ENCODE measurements at places on chromosomes 5 and 9.

- DNase-seq: no peak
These were observed 184.3 kb downstream of the TSSK1B start for GRCh38 chr5:113250341-113250953.

DNA sequence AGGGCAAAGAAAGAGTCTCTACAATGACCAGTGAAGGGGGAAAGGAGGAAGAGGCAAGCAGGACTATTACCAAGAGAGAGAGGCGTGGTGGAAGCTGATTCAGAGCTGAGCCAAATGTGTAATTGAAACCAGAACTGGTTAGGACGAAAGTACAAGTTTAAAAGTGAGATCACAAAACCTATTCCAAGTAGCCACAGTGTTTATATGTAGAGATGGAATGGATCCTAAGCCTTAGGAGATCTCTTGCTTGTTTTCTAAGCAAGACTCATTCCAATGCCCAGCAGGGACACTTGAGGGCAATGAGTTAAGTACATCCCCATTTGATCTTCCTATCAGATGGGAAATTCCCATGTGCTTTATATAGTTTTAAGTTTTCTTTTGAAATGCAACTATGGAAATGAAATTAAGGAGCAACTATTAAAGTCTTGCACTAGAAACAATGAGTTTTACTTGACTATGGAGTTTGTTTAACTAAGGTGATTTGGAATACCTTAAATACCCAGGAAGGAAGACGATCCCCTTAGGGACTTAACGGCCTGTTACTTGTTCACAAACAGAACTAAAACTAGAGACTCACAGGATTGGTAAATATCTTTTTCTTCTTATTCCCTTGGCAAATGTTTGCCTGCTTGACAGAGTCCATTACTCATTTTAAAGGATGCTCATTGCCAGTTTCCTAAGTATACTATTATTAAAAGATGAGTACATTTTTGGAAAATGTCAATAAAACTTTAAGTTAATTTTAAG lies 51.1 kb upstream of the SNX2 start:
- DNase-seq: no peak

DNA sequence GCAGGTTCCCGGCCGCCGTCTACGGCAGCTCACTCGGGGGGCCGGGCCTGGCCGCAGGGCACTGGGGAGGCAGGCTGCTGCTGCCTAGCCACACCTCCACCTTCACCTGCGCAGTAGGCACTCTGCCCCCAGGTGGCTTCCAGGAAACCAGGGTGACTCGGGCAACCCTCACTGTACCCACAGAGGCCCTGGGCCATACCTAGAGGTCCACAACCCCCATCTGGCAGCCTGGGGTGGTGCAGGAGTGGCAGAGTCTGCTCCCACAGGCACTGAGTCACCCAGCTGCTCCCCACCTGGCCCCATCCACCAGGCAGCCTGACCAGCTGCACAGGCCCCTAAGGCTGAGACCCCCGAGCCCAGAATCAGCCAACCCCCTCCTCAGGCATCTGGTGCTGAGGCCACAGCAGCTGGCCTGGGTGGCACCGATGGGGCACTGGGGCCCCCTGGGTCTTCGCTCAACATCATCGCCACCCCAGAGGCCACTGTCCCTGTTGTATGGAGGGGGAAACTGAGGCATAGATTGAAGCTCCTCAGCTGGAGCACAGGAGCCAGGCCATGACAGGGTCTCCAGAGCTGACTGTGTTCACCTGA lies 70.2 kb downstream of the KCNT1 start:
- DNase-seq: no peak

DNA sequence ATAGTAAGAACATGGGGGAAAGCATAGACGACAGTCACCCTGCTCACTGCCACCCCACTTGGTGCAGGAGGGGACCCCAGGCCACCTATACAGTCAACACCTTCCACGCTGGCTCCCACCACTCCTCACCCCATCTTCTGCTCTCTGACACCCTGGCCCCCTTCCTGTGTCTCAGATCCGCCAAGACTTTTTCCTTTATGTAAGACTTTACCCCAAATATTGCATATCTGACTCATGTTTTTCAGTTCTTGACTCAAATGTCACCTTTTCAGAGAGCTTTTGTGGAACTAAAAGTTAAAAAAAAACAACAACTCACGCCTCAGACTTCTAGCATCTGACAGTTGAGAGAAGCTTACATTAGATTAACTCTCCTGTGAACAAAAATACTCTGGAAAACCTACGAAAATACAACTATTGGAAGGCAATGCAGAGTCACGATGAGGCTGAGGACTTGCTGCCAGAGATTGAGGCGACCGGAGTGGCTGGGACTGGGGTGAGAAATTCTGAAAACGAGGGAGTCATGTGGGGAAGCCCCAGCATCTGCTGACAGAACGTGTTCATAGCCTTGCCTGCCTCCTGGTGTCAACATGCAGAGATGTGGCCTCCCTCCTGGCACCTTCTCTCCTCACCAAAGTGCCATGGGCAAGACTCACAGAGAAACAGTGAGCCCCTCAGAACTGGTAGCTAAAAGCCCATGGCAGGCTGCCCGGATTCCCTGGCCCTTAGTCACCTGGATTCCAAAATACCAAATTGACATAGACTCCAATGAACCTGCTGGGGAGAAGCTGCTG lies 22.4 kb upstream of the FCN2 start:
- DNase-seq: no peak

DNA sequence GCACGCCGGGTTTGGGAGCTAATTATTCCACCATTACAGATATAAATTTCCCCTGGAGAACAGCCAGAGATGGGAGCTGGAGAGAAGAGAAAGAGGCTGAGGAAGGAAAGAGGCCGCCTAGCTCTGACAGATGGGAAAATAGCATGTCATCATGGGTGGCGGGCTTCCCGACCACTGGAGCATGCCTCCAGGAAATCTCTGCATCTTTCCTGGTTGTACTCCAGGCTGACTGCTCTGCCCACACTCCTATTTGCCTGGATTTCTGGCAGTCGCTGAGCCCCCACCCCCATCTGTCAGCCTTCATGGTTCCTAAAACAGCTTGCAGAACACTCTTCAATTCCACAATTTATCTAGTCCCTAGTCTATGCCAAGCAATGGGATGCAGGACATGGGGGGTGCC lies 14.3 kb upstream of the GABRP start:
- no peak for DNase-seq

DNA sequence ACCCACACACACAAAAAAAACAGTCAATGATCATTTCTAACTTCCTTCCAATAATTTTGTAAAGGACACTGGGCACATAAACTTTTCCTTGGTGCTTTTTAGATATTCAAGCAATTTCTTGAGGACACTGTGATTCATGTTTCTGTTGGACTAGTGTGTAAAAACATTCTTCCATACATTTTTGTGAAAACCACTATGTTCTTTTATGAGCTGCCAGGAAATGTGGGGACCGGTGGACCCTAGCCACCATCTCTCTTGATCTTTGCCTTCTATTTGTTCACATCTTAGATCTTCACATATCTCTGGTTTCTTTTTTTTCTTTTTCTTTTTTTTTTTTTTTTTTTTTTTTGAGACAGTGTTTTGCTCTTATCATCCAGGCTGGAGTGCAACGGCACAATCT lies 287.4 kb downstream of the GLIS3 start:
- DNase-seq: no peak

GRCh38 chr5:94440015-94440414 lies 178.4 kb downstream of the KIAA0825 start:
- DNase-seq: no peak

- DNase-seq: no peak
These were observed 11.2 kb downstream of the SPATA31D1 start for GRCh38 chr9:81999806-82000205.

DNA sequence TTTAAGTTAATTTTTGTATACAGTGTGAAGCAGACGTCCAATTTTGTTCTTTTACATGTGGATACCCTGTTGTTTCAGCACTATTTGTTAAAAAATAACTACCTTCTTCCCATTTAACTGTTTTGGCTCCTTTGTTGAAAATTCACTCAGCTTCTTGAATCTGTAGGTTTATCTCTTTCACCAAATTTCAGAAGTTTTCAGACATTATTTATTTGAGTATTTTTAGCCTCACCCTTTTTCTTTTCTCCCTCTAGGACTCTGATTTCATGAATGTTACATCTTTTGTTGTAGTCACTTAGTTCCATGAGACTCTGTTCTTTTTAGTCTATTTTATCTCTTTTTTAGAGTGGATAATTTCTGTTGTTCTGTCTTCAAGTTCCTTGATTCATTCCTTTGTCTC lies 4.6 kb upstream of the TNPO1 start:
- DNase-seq: no peak

- no peak for DNase-seq
These were observed 47.3 kb downstream of the TRIO start for GRCh38 chr5:14190194-14191164.

GRCh38 chr5:132205385-132206125 lies 22.1 kb downstream of the P4HA2 start:
- no peak for DNase-seq

GRCh38 chr5:180825768-180826525 lies 23.3 kb upstream of the MGAT1 start:
- DNase-seq: no peak

GRCh38 chr9:36934478-36935065 lies 99.5 kb downstream of the PAX5 start:
- DNase-seq: no peak

GRCh38 chr5:175867587-175868347 lies 3.6 kb upstream of the CPLX2 start:
- DNase-seq: no peak

All from activated CD4-positive, alpha-beta T cell treated with anti-CD3 and anti-CD28 coated beads, Interleukin-2, amount 50 U/mL, for 4 hours (primary cell).